IMR-90 (cell line): ENCODE measurements at places on chromosomes 12 and 14.

DNA sequence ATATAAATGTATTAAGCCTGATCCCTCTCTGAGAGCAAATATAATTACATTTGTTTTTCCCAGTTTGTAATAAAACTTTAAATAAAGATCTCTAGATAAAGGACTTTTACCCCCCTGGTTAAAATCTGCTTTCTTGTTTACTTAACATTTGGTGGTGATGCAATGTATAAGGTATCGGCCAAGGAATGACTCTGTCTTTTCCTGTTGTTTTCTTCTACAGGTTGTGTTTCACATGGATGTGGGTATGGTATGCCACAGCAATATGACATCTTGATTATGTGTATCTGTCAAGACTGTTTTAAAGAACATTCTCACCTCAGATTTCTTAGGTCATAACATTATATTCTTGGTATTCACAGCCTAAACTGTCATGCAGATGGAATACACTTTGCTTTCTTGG is 210.6 kb upstream of the NOVA1 start:
- no peak for DNase-seq

GRCh38 chr12:110686294-110686903 is 2.5 kb downstream of the HVCN1 start:
- no peak for DNase-seq

DNA sequence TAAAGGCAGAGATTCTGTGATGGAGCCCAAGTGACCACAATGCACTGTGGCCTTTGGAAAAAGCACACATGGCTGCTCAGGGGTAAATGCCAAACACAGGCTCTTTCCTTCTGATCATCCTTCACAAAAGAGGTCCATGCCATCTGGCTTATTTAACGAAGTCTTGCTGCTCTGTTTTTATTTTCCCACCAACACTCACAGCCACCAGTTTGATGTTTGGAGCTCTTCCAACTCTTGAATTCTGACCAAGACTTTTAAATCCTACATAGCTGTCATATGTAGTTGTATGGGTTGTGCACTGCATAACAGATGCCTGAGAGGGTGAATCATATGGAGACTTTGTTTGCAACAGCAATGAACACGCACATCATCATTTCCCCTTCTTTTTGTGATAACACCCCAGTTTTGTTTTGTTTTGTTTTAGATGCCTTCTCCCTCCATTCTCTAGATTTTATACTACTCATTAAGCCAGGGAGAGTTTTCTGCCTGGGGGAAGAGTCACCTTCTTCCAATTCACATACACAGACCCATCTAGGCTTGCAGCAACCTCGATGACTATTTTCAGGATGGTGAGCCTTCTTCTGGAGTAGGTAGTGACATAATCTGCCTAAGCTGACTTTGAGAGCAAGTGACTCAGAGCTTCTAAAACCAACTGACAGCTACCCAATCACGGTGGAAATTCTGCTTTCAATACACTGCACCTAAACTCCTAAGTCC is 145.2 kb upstream of the WSCD2 start:
- no peak for DNase-seq

DNA sequence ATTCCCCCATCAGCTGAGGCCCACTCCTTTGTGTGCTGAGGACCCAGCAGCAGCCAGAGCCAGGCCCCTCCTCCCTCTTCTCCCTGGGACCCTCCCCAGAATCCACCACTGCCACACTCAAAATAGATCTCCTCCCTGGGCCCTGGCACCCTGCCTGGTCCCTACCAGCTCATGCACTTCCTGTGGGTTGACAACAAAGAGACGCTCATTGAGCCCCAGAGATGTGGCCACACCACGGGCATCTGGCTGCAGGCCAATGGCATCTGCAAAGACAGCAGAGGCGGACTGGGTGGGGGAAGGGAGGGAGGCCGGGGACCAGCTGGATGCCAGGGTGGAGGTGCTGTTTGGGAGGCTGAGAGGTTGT is 16.0 kb upstream of the ENDOU start:
- DNase-seq, result no peak

- DNase-seq, result no peak
Observed at GRCh38 chr14:71933001-71933587, 865 bp downstream of the RGS6 start.

DNA sequence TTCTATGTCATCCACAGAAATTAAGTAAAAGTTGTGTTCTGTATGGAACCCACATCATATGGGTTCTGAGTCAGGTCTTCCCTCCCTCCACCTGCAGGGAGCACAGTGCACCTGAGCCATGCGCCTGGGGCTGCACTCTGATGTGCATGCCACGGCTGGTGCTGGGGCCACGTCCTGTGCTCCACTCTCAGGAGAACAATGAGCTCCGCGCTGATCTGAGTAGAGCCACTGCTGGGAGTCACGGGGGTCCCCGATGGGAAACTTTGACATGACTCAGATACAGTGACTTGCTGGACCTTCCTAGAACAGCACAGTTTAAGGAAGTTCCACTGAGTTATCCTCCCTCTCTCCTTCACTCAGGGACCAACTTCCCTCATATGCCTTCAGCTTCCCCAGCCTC is 683.4 kb downstream of the TMEM121 start:
- no peak for DNase-seq
